Right atrium auricular region (tissue), 2 donors: ENCODE measurements at places on chromosomes 3 and 15. TPM values are rescaled to one million over a fixed set of nuclear protein-coding genes. Genes with fewer than 3 reads are reported as not detected.

The CLDN18 gene
- total RNA-seq, result 0.12 TPM

The SEMA3G gene
- 11.8 TPM for total RNA-seq

The CCDC39 gene
- not detected for total RNA-seq

The CASR gene
- not detected for total RNA-seq

The SNTN gene
- not detected for total RNA-seq

The CACNA1D gene
- 2.7 TPM for total RNA-seq

The SLC28A2 gene
- total RNA-seq, result not detected

The PARP6 gene
- total RNA-seq, result 29.9 TPM

The GOLGA8J gene
- not detected for total RNA-seq

The SAMMSON gene
- not detected for total RNA-seq

The DAZL gene
- not detected for total RNA-seq

The HYAL1 gene
- total RNA-seq, result 38.1 TPM

The MYLK gene
- total RNA-seq, result 85.1 TPM

The FBXW12 gene
- total RNA-seq, result not detected

The SPINT1 gene
- total RNA-seq, result 6.5 TPM
